CD8-positive, alpha-beta T cell (primary cell): ENCODE measurements at places on chromosomes 11 and 22.

DNA sequence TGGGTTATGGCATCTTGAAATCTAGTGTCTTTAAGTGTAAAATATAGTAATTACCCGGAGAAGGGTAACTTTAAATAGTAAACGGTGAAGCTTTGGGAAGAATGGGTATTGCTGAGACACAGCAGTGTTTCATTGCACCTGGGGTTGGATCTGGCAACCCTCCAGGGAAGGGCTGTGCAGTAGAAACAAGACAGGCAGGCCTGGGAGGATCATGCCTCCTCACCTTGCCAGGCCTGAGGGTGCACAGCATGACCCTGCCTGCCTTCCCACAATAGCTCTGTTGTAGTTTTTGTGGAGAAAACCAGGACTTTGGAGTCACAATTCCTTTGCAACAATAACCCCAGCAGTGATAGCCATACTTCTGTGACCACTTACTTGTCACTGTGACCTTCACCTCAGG is 64.6 kb upstream of the ADSL start:
- no peak for DNase-seq

- DNase-seq: no peak
Observed at GRCh38 chr11:20070459-20070858, 89.8 kb downstream of the DBX1 start.

DNA sequence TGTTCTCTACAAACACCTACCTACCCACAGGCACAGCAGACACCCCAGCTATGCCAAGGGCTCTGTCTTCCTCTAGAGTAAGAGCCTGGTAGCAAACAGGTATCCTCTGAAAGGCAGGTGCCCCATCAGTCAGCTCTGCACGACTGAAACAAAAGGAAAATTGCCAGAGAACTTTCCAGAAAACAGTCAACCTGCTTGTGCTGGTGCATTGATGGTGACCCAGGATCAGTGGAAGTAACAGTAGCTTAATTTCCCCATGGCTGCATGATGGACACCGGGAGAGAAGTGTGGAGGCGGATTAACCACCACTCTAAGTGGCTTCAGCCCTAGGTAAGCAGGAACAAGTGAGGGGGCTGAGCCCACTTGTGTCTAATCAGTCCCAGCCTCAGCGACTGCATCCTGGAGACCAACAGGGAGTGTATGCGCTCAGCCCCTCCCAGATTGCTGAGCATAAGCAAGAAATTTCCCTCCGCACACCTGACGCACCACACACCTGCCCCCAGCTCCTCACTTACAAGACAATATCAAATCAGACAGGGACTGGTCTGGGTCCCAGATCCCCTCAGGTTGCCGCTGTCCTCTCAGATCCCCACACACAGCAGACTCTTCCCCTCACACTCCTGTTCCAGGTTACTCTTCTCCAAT is 70.7 kb upstream of the IGLL5 start:
- DNase-seq: peak; percentile 37

- DNase-seq: no peak
Observed at GRCh38 chr11:72551571-72551970, 117.2 kb upstream of the CLPB start.

DNA sequence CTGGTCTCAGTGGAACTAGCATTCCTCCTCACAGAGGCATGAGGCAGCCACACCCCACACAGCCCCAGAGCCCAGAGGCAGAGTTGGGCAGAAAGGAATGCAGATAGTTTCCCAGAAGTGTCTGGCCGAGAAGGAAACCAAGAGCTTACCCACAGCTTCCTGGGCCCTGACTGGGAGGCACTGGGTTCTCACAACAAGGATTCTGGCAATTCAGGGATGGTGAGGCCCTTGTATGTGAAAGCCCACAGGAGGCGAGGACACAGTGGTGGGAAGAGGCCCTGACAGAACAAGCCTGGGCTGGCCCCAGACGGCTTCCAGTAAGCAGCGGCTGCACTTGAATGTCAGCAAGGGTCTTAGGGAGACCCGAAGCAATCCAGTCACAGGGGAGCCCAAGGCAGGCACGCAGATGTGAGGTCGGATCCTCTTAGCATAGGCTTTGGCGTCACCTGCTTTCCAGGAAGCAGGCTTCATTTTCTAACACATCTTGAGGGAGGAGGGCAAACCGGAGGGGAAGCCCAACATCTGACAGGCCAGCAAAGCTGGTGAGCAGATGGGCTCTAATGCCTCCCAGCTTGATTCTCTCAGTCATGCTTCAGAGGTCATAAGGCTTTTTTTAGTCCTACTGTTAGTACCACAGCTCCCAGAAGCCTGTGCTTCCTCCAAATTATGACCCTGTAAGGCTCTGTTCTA is 78.3 kb upstream of the AKIP1 start:
- DNase-seq: no peak

- no peak for DNase-seq
Observed at GRCh38 chr22:35638410-35638809, 9.8 kb upstream of the APOL6 start.

GRCh38 chr11:7480113-7480512 is 5.2 kb upstream of the OLFML1 start:
- no peak for DNase-seq

- DNase-seq: no peak
Observed at GRCh38 chr11:79082907-79083306, 357.9 kb downstream of the TENM4 start.

GRCh38 chr11:119318240-119319135 is 1.6 kb upstream of the MCAM start:
- peak; percentile 60 for DNase-seq

DNA sequence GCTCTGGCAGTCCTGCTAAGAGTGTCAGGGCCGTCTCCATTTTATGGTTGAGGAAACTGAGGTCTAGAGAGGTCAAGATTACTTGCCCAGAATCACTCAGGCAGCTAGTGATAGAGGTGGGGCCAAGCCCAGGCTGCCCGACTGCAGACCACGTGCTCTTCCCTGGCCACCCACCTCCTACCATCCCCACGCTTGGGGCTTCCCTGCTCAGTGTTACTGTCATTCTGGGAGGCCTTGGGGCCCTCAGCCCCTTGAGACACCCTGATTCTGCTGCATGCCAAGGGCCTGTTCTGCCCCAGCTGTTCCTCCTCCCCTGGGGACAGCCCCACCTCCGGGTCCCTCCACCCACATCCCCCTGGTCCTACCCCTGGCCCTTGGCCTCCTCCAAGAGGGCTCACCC is 17.2 kb upstream of the TAB1 start:
- no peak for DNase-seq

DNA sequence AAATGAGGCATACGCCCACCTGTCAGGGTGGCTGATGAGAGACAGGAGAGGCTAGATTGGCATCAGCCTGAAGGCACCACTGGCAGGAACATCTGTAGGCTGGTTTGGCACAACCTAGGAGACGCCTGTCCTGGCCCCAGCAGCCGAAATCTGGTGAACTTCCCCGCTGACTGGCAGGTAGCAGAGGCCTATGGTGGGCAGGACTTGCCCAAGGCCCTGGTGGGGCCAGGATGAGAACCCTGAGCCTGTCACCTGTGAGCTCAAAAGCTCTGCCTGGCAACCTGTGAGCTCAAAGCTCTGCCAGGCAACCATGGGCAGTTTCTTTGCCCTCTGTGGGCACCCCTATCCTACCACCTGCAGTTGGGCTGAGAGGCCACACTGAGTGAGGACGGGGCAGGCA is 2.5 kb downstream of the DERL3 start:
- DNase-seq: no peak

- no peak for DNase-seq
Observed at GRCh38 chr11:68050371-68050841, 11.6 kb downstream of the TCIRG1 start.

DNA sequence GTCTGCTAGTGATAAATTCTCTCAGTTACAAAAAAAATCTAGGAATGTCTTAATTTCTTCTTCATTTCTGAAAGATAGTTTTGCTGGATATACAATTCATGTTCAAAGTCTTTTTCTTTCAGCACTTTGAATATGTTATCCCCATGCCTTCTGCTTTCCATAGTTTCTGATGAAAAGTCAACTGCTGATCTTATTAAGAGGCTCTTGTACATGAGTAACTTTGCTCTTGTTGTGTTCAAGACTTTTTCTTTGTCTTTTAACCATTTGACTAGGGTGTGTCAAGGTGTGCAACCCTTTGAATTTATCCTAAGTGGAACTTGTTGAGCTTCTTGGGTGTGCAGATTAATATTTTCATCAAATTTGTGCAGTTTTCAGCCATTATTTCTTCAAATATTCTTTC is 22.1 kb upstream of the ACCSL start:
- DNase-seq: no peak

GRCh38 chr11:680476-680875 is 14.5 kb downstream of the DEAF1 start:
- no peak for DNase-seq

- DNase-seq: no peak
Observed at GRCh38 chr11:833849-834311, 1.1 kb downstream of the CD151 start.
